ENCODE measurements at places on chromosomes 16 and 17. TPM values are rescaled to one million over a fixed set of nuclear protein-coding genes. Genes with fewer than 3 reads are reported as not detected.

OR4D1 gene
- total RNA-seq, result not detected

FAM171A2 gene
- total RNA-seq, result 8.8 TPM

ABCC6 gene
- total RNA-seq, result 2.1 TPM

SLC13A2 gene
- not detected for total RNA-seq

TEKT3 gene
- not detected for total RNA-seq

PABPN1L gene
- not detected for total RNA-seq

SP6 gene
- under 0.01 TPM for total RNA-seq

TLCD2 gene
- total RNA-seq, result 8.7 TPM

KIF19 gene
- total RNA-seq, result not detected

SLC35G6 gene
- total RNA-seq, result not detected

MYH10 gene
- 119 TPM for total RNA-seq

HID1 gene
- total RNA-seq, result 0.16 TPM

TP53TG3F gene
- total RNA-seq, result not detected

EME2 gene
- total RNA-seq, result 6.3 TPM

ABCC12 gene
- total RNA-seq, result not detected

TSNAXIP1 gene
- total RNA-seq, result 1.5 TPM

KRT36 gene
- not detected for total RNA-seq

ADAMTS18 gene
- total RNA-seq, result under 0.01 TPM

HS3ST2 gene
- under 0.01 TPM for total RNA-seq

ZP2 gene
- total RNA-seq, result not detected

CD300H gene
- total RNA-seq, result not detected

PRKCA gene
- 21.0 TPM for total RNA-seq

OTOP3 gene
- not detected for total RNA-seq

GCGR gene
- not detected for total RNA-seq

KRTAP2-4 gene
- total RNA-seq, result not detected

SDR42E1 gene
- total RNA-seq, result 0.16 TPM

TMC5 gene
- total RNA-seq, result not detected

WNT9B gene
- not detected for total RNA-seq

CRHR1 gene
- total RNA-seq, result not detected

IL32 gene
- 2.7 TPM for total RNA-seq

Data from bronchial smooth muscle cell (primary cell).